ENCODE measurements at places on chromosomes 4 and X. TPM values are rescaled to one million over a fixed set of nuclear protein-coding genes. Genes with fewer than 3 reads are reported as not detected.

GRCh38 chrX:65999563-66000148 is 40.2 kb downstream of the VSIG4 start:
- DNase-seq, result no peak

- no peak for DNase-seq
These were observed 226.7 kb upstream of the PRKX start for GRCh38 chrX:3940000-3940610.

ADH7 gene
- not detected for total RNA-seq

TSPAN6 gene
- not detected for total RNA-seq

DNA sequence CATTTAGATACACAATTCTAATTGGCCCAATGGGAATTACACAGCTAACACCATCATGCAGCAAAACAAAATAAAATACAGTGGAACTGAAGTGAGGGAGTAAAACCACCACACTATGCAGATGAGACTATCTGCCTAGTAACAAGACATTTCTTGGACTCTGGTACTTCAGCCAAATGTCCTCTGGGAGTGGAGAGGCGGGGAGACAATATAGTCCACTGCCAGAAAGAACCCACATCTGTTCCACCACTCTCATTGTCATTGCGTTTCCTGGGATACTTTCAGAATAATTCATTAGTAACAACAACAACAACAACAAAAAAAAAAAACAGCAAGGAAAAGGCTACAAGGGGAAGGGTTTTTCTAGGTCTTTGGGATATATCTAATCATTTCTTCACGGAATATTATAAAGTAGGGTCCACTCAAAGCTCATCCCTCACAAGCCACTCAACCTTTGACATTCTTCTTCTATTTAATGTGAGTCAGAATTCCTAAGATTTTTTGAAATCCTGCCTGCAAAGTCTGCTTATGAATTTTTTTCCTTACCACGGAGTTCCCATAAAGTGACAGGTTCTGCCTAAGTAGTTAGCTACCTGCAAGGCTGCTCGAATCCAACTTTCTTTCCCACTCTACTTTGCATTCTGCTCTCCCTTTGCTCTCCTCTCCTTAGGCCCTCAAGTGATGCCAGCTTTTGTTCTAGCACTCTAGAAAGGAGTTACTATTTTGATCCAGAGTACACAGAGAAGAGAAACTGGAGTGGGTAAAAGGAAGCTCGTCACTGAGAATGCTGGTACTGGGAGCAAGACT is 254.6 kb downstream of the CHIC1 start:
- DNase-seq, result no peak

FAM47E gene
- not detected for total RNA-seq

DNA sequence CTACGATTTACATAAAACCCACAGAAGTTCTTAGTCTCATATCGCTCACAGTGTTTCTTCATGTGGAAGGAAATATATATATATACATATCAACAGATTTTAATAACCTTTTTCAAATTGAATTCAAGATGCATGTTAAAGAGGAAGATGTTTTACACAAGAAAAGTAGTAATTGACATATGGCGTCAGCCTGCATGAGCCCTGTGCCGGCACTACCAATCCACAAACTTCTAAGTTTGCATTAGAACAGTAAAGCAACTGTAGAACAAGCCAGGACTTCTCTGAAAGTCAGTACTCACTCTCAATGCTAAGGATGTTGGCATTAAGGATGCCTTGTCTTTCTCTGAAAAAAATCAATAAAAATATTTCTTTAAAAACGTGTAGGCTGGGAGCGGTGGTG is 441.3 kb upstream of the SMIM31 start:
- DNase-seq, result no peak

DNA sequence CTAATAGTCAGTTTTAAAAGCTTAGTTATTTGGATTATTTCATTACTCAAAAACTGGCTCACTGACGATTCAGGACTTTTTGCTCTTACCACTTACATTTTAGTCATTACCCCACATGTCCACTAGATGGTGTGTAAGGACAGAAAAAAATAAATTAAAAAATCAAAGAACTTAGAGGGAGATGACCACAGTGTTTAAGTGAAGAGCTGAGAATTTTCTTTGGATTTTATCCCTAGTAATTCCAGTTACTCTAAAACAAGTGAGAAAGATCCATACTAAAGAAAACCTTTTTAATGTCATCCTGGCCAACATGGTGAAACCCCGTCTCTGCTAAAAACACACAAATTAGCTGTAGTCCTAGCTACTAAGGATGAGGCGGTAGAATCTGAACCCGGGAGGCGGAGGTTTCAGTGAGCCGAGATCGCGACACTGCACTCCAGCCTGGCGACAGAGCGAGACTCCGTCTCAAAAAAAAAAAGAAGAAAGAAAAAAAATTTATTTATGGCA is 26.4 kb upstream of the TMPRSS11B start:
- DNase-seq, result no peak

GRCh38 chr4:15794426-15794825 is 16.3 kb downstream of the CD38 start:
- no peak for DNase-seq

GLRB gene
- not detected for total RNA-seq

ERAS gene
- not detected for total RNA-seq

- no peak for DNase-seq
These were observed 544.5 kb downstream of the PPP4R3C start for GRCh38 chrX:26918631-26919030.

- peak; percentile 17 for DNase-seq
These were observed 2.7 kb downstream of the BCOR start for GRCh38 chrX:40094900-40095582.

- no peak for DNase-seq
These were observed 52.1 kb downstream of the CFAP299 start for GRCh38 chr4:80387390-80388283.

DNA sequence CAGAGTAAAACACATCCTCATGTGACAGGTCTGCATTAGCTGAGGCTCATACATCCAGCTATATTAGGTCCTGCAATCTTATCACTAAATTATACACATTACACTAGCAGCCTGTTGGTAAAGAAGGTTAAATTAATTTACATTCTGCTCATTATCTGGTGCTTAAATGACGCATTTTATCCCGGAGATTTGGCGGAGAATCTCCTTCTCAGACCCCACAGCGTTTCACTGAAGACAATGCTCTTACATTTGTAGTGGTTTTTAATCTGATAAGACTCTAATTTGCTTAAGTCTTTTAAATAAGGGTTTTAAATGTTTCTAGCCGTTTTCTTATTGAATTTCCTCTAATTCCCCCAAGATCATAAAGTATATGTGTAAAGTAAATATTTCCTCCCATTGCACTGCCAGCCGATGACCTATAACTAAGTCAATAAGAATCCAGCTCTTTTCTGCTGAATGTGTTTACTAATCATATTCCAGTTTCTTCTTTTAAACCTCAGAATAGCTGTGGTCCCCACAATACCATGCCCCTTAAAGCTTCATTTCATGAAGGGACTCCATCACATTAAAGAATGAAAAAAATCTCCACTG is 2.1 kb upstream of the PITX2 start:
- no peak for DNase-seq

STOX2 gene
- not detected for total RNA-seq

DNA sequence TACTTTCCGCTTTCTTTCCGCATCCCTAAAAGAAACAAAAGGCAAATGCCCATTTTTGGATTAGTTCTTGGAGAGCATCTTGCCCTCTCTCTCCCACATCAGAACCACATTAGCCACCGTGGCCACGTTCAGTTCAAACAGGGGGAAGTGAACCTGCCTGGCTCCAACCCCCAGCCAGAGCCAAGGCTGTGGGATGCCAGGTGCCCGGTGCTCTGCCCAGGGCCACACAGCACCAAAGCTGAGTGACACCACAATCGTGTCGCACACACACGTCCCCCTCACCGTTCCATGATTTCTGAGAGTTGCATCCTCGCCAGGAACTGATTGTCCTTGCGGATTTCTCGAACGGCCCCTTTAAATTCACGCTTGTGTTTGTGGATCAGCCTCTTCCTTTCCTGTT is 24.3 kb downstream of the NOP14 start:
- no peak for DNase-seq

DNA sequence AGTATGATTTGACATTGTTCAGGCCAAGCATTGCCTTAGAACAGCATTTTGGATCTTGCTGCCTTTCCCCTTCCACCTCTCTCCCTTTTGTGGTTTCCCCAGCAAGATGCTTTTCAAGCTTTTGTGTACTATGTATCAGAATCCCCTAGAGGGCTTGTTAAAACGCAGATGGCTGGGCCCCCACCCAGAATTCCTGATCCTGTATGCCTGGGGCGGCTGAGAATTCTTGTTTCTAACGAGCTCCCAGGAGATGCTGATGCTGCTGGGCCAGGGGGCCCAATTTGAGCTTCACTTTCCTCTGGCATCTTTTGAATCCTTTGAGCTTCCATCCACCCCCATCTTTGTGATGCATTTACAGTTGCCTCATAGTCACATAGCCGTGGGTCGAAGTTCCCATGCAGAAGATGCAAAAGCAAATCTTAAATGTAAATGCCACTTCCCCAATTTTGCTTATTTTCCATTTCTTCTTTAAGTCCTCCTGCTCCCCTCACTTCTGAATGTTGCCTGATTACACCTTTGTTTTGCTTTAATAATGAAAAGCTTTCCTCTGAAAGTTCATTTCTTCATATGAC is 18.5 kb downstream of the HCCS start:
- DNase-seq, result no peak

PDE5A gene
- total RNA-seq, result 1.1 TPM

- DNase-seq, result no peak
These were observed 58.6 kb downstream of the FUNDC1 start for GRCh38 chrX:44483965-44484606.

SMIM10L2A gene
- total RNA-seq, result 0.33 TPM

DNA sequence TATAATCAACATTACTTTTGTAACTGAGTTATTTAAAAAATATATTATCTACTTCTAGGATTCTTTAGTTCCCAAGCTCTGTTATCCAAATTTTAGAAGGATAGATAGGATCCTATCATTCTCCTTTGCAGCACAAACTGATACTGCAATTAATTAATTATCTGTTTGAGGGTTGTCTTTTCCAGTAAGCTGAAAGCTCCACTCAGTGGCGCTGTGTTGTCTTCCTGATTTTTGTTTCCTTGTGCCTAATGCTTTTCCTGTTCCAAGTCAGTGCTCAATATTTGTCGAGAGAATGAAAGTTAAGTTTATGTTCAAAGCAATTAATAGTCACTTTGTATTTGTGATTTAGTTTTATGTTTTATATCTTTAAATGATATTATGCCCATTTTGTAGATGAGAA is 107.4 kb upstream of the ANK2 start:
- no peak for DNase-seq

FAAH2 gene
- 6.0 TPM for total RNA-seq

GIMD1 gene
- total RNA-seq, result not detected

GRIA3 gene
- total RNA-seq, result not detected

GRCh38 chr4:16240300-16240699 is 14.0 kb upstream of the TAPT1 start:
- DNase-seq, result no peak

DNA sequence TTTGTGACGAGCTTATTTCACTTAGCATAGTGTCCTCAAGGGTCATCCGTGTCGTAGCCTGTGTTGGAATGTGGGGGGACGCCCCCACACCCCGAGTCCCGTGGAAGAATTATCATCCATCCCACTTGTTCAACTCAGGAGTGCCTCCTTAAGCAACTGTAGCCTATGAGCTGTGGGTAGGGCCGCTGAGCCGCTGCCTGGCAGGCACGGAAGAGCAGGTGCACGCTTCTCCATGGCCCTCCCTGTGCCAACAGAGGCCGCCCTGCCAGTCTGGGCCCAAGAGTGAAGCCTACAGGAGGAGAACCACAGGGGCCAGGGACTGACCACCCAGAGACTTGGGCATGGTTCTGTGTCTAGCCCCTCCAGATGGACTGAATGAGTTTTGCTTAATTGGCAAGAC is 2.3 kb upstream of the RGS12 start:
- DNase-seq, result peak; percentile 6

DNA sequence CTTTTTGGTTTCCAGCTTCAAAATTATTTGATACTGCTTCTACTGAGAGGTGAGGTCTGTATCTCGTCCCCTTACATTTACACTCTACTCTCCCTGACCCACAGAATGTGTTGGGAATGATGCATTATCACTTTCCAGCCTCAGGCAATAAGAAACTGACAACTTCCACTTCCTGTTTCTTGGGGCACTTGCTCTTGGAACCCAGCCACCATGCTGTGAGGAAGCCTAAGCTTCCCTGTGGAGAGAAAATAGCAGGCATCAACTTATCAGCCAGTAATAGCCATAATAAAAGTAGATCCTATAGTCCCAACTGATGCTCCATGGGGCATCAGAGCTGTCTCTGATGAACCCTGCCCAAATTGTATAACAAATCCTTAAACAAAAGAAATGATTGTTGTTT is 32.6 kb downstream of the RELL1 start:
- no peak for DNase-seq

GRCh38 chr4:22456291-22456690 is 59.6 kb downstream of the ADGRA3 start:
- no peak for DNase-seq

DNA sequence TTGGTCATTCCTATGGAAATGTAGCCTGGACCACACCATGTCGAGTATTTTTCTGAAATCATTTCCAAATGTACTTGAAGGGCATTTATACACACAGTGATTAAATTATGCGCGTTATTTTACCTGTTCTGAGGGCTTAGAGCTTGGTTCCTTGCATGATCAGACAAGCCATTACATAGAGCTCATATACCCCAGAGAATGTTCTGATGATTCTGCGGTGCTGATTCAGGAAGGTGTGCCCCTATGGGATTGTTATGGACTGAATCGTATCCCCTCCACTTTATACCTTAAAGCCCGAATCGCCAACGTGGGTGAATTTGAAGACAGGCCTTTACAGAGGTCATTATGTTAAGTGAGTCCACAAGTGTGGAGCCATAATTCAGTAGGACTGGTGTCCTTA is 848.9 kb downstream of the TRIML1 start:
- DNase-seq, result no peak

GRCh38 chr4:98203332-98204235 is 57.6 kb upstream of the RAP1GDS1 start:
- no peak for DNase-seq

DNA sequence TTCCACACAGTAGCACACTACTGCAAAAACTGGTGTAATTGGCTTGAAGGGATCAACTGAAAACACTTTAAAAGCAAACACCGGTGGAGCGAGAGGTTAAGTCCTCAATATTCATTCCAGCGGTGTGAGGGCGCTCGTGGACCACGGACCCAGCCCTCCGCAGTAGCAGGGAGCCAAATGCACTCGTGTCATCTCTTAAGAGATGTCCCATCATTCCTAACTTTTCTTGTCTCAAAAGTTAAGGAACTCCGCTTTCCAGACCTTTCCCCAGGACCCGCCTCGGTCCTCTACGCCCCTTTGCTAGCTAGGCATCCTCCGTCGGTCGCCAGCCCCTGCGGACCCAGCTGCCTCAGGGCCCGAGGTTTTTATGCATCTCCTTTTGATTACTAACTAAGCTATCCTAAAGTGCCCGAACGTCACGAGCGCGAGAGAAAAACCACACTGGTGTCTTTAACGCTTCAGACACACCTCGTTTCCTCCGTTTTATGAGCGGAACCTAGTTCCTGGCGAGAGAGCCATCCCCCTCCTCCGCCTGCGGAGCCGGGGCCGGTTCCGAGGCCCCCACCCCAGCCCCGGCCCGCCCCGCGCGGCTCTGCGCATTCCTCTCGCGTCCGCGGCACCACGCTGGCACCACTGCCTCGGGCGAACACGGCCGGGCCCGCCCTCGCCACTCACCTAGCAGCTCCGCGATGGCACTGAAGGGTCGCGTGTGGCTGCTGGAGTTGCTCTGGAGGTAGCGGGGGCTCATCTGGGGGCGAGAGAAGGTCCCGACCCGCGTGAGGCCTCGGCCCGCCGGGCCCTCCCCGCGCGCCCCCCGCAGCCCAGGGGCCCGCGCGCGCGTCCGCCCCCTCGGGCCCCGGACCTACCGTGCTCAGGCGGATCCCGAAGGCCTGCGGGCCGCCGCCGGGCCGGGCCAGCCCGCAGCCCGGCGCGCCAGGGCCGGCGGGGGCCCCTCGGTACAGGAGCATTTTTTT is 723 bp downstream of the MORC4 start:
- DNase-seq, result peak; percentile 55
